ENCODE measurements at places on chromosomes 3 and 15.

DNA sequence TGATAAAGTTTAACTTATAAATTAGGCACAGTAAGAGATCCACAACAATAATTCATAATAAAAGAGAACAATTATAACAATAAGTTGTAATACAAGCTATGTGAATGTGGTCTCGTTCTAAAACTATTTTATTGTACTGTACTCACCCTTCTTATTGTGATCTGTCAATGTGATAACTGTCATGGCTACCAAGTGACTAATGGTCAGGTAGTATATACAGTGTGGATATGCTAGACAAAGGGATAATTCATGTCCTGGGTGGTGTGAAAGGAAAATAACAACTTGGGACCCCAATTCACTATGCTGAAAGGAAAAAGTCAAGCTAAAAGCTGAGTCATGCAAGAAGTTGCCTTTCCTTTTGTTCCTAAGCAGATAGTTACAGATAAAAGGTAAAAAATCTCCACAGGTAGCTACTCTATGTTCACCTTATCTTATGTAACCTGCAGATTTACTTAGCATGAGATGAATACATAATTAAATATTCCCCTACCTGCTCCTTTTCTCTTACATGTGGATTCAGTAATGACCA, 10.7 kb upstream of the CYP8B1 start:
- no peaks in the 10 kb centered on the region for H3K27me3 ChIP-seq
- no peak for DNase-seq
- H3K4me1 ChIP-seq = no peaks in the 10 kb centered on the region
- H3K27ac ChIP-seq = no peak overlapping the region

DNA sequence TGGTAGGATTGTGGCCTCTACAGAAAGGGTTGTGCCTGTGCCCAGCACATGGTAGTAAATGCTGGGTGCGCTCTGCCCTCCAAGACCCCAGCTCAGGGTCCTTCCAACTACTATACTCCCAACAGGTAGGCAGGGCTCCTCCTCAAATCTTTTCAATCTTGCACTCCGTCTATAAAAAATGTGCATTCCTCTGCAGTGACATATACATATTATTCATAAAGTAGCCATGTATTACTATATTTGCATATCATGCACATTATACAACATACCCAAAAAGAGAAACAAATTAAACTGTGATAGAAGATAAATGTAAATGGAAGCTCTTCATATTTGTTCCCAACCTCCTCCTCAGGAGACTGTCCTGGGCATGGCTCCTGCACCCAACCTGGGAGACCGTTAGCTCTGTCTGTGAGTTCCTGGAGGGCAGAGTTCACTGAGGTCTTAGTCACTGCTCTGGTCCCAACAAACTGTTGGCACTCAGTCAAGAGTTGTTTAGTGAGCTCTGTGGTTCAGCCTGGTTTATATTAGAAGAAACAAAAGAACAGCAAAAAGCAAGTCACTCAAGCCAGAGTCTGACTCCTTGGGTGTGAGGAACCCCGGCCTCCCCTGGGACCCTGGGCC, 47.7 kb upstream of the GRIP2 start:
- no peak overlapping the region for H3K4me3 ChIP-seq
- DNase-seq = no peak
- no peaks in the 10 kb centered on the region for H3K36me3 ChIP-seq
- H3K4me1 ChIP-seq = no peaks in the 10 kb centered on the region

DNA sequence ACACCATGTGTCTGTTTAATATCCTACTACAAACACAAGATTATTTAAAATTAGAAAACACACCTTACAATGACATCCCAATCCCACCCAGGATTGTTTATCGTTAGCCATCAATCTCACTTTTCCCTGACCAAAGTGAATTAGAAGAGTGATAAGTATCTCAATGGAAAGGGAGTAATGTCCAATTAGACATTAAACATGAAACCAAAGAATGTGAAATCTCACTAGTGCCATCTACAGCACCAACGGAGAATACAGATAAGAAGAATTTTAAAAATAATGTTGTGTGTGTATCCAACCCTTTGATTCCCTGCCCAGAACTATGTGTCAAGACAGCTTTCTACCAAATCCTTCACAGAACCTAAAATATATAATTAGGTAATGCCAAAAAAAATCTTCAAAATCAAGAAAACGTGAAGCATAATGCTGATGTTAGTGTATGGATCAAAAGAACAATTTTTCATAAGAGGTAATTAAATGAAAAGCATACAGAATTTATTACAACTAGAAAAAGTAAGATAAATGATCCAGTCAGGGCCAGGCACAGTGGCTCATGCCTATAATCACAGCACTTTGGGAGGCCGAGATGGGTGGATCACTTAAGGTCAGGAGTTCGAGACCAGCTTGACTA, 64.2 kb downstream of the SCAPER start:
- no peak overlapping the region for H3K27ac ChIP-seq
- H3K4me1 ChIP-seq = no peaks in the 10 kb centered on the region
- DNase-seq = no peak
- no peaks in the 10 kb centered on the region for H3K27me3 ChIP-seq
- no peak overlapping the region for H3K4me3 ChIP-seq
- H3K36me3 ChIP-seq = no peaks in the 10 kb centered on the region

GRCh38 chr3:129967761-129968160, 6.8 kb upstream of the TRH start:
- H3K4me1 ChIP-seq = no peaks in the 10 kb centered on the region
- no peaks in the 10 kb centered on the region for H3K27me3 ChIP-seq
- H3K27ac ChIP-seq = no peak overlapping the region
- DNase-seq = no peak
- no peak overlapping the region for H3K4me3 ChIP-seq
